ENCODE measurements at places on chromosomes 5 and 9.

GRCh38 chr9:85602742-85603141 is 139.0 kb downstream of the AGTPBP1 start:
- no peak for DNase-seq

GRCh38 chr5:25516141-25516540 is 871.4 kb upstream of the CDH10 start:
- DNase-seq = no peak

DNA sequence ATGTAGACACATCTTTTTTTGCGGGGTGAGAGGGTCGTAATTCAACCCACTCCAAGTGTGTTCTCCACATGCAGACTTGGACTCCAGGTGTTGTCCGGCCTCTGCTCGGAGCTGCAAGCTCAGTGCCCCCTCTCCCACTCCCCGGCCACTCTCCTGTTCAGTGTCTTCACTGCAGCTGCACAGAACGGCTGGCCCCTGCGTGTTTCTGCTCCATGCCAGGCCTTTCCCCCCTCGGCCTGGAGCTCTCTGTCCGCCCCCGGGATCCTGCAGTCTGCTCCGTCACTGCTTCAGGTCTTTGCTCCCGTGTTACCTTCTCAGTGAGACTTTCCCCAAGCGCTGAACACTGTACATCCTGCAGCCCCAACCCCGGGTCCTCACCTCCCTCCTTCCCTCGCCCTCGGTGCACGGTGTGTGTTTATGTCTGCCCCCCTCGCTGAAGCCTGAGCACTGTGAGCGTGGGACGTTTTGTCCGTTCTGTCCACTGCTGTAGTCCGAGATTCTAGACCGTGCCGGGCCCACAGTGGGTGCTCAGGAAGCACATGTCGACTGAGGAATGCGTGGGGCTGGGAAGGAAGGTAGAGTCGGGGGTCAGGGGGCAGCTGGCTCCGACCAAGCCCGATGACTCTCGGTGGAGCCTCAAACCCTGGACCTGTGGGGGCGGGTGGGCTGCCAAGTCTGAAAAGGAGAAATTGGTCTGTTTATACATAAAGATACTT is 26.4 kb upstream of the GFPT2 start:
- DNase-seq = no peak

DNA sequence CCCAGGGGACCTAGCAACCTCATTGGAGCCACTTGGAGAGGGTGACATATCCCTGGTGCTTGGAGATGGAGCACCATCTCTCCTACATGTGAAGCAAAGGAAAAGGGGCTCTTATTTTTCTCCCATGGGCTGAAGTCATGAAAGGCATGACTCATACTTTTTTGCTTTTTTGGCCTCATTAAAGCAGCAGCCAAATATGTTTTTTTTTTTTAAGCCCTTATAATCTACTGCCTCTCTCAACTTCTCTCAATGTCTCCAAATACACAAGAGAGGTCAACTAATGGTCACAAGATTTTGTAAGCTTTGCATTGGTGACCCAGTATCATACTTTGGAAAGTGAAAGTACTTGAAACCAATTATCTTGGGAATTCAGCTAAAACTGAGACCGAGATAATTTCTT is 1.6 kb upstream of the CFAP90 start:
- no peak for DNase-seq

DNA sequence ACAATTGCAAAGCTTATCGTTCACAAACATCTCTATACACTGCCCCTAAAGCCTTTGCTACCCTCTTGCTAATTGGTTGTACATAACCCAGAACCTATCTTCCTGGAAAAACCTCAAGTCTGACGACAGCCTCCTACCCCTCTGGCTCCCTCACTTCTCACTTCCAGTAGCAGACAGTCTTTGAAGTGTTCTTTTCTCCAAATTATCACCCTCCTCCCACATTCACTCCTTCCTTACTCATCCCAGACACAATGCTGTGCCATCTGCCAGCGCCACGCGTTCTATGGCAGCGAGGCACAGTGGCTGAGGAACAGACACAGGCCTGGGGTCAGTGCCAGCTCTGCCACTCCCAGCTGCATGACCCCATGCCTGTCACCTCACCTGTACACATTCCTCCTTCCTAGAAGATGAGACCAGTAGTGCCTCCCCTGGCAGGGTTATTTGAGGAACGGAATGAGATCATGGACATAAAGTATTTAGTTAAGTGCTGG is 27.7 kb downstream of the CLTA start:
- no peak for DNase-seq

DNA sequence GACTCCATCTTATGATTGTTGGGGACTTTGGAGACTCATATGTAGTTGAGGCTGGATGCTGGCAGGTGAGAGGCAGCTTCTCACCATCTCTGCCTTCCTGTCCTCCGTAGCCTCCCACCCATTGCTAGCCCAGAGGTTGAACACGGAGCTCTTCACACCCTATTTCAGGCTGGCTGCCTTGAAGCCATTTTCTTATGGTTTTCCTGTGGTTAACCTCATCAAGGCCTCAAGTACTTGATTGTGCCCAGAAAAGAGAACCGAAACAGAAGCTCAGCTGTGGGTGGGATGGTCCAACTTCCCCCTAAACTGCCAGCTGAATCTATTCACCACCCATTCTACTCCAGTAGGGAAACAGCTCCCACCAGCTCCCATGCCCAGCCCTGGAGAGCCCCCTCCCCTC is 102.9 kb downstream of the LIFR start:
- DNase-seq = no peak

GRCh38 chr9:70260606-70261005 is 1.8 kb downstream of the SMC5 start:
- DNase-seq = no peak

GRCh38 chr5:26553079-26553478 is 485.3 kb downstream of the CDH9 start:
- no peak for DNase-seq

- DNase-seq = peak; percentile 2
Measured at GRCh38 chr5:131821221-131821620, 24.4 kb upstream of the FNIP1 start.

- DNase-seq = no peak
Measured at GRCh38 chr9:109811876-109812275, 31.9 kb downstream of the PALM2AKAP2 start.

DNA sequence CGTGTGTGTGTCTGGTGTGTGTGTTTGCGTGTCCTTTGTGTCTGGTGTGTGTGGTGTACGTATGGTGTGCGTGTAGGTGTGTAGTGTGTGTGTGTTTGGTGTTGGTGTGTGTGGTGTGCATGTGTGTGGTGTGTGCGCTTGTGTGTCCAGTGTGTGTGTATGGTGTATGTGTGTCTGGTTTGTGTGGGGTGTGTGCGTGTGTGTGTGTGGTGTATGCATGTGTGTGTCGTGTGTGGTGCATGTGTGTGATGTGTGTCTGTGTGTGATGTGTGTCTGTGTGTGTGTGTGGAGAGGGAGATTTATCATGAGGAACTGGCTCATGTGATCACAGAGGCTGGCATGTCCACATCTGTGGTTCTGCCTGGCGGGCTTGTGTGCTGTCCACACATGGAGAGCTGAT is 71.7 kb downstream of the CACNA1B start:
- DNase-seq = no peak

DNA sequence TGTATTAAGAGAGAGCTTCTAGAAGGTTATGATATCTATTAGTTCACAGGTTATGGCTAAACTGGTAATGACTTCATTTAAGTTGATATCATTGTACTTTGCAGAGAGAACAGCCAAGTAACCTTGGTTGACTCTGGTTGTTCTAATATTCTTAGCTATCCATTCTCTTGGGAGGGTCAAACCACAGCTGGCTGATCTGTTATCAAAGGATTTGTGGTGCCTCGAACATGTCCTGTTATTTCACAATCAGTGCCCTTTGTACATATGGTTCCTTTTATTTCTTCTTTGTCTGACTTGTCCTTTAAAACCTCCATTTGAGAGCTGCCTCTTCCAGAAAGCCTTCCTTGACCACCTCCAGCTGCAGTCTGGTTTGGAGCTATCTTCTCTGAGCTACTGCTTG is 61.7 kb downstream of the PDE8B start:
- DNase-seq = no peak

DNA sequence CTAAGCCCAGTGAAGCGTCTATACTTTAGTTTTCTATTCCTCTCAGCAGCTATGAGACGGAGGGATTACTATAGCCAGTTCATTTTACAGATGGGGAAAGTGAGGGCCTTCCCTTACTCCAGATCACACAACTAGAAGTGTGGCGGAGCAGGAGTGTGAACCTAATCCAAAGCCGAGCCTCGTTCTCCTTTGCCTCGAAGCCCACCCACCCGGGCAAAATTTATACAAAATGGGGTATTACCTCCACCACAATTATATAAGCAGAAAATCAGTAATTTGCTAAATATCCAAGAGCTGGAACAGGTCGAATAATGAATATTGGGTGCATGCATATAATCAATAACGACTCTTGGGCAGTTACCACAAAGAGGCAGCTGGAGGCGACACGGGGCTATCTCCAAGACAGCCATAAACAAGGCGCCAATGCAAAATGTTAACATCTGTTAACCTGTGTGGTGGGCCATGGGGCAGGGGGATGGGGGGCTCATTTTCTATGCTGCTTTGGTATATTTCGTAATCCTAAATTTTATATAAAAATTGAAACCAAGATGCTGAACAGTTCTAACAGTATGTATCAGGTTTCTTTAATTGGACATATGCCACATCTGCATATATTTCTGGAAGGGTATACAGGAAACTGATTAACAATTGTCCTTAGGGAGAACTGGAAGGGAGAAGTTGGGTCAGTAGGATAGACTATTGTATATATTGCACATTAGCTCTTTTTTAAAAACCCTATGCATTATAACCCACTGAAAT is 1.2 kb upstream of the RNF44 start:
- DNase-seq = no peak

GRCh38 chr9:124671861-124672260 is 99.2 kb downstream of the NR6A1 start:
- DNase-seq = no peak

DNA sequence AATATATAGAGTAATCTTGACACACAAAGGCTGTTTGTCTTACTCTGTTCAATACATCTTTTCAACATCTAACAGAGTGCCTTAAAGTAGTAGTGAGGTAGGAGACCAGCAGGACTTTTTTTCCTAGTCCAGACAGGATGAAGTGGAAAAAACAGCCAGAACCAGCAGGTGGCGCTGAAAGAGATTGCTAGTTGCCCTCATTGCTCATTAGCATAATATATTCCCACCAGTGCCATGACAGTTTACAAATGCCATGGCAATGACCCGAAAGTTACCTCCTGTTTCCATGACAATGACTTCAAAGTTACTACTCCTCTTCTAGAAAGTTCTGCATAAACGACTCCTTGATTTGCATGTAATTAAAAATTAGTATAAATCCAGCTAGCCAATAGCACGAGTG is 387.4 kb downstream of the ACTL7B start:
- peak; percentile 56 for DNase-seq

DNA sequence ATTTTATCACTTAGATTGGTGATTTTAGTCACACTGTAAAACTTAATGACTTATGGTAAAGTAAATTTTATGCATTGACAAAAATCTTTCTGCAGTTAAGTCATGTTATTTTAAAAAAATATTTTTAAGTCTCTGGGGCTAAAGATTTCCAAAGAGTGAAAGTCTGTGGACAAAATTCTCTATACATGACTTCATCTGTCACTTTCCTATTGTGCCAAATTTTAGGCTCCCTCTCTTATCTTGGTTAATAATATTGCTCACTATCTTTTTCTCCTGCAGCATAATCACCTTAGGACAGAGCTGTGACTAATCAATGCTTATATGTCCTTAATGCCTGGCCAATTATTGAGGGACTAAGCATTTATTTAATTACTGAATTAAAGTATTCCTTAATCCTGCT is 15.2 kb downstream of the LURAP1L start:
- no peak for DNase-seq

GRCh38 chr9:4020755-4021296 is 279.0 kb downstream of the GLIS3 start:
- DNase-seq = no peak

Measured in HFFc6 (cell line).